ENCODE measurements at places on chromosomes 6 and 20.

GRCh38 chr6:128521282-128521632, 858 bp upstream of the PTPRK start:
- DNase-seq = no peak

DNA sequence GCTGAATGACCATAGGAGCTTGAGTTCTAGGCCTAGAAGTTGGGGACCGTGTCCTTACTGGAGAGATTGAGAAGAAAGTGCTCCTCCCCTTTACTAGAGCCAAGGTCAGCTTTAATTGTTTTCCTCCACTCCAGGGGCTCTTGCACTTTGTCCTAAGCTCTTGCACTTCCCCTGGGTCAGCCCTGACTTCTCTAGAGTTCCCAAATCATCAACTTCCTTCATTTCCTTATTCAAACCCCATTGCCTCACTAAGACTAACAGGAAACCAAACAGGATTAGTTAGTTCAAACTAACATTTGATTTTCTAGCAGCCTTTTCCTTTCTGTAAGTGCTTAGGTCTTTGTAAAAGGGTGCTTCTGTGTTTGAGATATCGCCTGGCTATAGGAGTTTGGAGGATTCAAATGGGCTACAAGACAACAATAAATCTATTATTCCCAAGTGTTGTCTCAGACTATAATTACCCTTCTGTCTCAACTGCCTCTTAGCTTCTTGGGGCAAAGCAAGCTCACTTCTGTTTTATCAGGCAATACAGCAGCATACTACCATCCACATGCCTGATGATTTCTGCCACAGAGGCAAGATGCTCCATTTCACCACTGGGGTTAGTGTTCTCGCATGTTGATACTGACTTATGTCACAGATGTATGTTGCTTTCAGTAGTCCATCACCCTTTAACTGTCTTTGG, 12.8 kb upstream of the DTNBP1 start:
- no peak for DNase-seq

DNA sequence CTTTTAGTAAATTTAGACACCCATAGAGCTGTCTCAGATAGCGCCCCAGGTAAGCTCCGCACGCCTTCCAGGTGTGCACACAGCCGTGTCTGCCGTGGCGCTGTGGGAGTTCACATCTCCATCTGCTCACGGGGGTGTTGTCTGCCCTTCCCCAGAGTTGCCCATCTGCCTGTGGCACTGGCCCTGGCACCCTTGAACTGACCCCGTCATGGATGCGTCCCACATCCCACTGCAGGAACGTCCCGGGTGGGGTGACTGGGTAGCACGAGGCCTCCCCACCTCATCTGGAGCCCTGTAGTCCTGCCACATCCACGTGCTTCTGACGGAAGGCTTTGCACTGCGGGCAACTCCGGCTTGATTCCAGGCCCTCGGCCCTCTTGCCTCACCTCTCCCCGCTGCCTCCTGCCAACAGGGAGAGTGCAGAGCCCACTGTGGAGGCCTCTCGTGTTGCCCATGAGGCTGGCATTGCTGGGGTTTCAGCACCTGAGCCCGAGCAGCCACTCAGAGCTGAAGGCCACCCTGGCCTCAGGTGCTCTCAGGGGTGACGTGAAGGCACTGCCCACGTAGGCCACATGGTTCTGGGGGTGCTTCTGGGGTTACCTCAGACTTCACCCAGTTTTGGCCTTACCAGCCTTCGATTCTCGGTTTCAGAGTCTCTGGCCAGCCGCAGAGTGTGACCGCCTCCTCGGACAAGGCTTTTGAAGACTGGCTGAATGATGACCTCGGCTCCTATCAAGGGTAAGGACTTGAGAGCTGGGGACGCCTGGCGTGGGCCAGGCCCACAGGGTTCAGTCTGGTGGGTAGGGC, 5.1 kb downstream of the ARFGAP1 start:
- DNase-seq = no peak

- DNase-seq = no peak
Measured at GRCh38 chr20:56582542-56582941, 46.6 kb upstream of the TFAP2C start.

GRCh38 chr20:61903575-61904340, 161.9 kb downstream of the TAF4 start:
- DNase-seq = no peak

GRCh38 chr6:13814176-13814937, at the start of gene MCUR1:
TSS of gene MCUR1 (minus strand) at chr6:13814557. CDS start at chr6:13814429, 128 bp downstream.
- DNase-seq = peak; percentile 36

DNA sequence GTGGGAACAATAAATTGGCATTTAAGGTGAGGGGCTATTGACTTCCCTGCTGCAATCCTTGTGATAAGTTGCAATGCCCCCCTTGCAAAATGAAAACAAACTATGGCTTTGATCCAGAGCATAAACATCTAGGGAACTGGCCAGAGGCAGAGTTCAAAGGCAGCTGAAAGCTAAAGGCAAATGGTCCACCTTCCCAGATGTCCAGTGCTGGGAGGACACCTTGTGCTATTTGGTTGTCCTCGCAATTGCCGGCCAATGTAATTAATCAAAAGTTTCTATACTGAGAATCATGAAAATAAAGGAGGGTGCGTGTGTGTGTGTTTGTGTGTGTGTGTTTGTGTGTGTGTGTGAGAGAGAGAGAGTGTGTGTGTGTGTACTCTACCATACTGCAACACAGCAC, 337.4 kb downstream of the CBLN4 start:
- no peak for DNase-seq

DNA sequence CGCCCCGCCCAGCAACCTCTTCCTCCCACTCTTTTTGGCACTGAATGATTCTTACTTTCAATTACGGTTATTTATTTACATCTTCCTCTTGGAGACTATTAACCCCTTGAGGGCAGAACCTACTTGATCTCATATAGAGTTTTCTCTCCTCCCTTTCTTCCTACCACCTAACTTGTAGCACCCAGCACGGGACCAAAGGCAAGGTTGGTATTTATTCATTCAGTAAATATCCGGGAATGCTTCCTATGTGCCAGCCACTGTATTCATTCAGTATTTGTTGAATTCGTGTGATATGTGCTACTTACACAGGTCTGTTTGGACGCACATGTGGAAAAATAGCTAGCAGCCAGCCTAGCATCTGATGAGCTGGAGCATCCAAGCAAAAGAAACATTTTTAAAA, 1.3 kb upstream of the CNKSR3 start:
- no peak for DNase-seq

- no peak for DNase-seq
Measured at GRCh38 chr20:25230166-25230831, 17.6 kb upstream of the PYGB start.

DNA sequence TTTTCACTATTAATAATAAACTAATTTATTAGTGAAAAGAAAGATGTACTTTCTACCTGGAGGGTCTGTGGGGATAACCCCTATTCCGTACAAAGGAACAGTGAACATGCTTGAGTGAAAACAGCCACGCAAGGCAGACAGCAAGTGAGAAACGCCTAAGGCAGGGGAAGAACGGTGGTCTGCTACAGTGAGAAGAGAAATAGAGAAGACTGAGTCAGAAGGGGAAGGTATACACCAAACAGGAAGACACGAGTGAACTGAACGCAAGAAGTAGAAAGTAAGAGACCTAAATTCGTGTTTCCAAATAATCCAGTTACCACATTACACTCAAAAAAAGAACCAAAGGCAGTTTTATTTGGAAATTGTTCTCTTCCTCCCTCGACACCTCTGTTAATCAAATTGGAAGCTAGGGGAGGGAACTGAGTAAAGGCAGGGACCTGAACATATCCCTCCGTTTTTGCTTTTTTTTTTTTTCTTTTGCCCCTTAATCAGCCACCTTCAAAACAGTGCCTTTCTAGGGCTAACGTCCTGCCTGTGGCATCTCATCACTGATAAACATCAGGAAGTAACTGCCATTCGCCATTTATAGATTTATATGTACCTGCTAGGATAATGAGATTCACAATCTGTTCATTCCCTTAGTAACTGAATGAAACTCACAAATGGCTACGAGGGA, 48.9 kb downstream of the ATXN1 start:
- no peak for DNase-seq

DNA sequence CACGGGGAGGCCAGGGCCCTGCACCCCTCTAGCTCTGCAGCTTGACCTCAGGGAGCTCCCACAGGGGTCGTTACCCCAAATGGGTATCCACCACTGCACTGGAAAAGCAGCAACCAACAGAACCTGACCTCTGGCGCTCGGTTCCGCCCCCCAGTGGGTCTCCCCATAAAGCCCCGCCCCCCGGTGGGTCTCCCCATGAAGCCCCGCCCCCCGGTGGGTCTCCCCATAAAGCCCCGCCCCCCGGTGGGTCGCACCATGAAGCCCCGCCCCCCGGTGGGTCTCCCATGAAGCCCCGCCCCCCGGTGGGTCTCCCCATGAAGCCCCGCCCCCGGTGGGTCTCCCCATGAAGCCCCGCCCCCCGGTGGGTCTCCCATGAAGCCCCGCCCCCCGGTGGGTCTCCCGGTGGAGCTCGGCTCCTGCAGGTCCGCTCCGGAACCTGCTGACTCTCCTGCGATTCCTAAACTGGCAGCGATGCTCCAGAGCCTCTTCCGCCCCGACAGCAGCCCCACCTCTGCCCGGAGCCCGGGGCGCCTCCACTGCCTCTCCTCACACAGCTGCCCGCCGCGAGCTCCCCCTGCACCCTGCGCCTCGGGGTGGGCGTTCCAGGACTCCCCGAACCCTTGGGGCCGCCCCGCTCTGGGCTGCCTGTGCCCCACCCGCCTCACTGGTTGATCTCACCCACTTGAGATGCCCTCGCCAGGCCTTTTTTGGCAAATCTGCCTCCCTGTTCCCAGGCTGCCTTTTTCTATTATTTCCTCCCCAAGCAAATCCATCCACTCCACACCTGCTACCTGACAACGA, 12.1 kb downstream of the SLC2A4RG start:
- DNase-seq = no peak

DNA sequence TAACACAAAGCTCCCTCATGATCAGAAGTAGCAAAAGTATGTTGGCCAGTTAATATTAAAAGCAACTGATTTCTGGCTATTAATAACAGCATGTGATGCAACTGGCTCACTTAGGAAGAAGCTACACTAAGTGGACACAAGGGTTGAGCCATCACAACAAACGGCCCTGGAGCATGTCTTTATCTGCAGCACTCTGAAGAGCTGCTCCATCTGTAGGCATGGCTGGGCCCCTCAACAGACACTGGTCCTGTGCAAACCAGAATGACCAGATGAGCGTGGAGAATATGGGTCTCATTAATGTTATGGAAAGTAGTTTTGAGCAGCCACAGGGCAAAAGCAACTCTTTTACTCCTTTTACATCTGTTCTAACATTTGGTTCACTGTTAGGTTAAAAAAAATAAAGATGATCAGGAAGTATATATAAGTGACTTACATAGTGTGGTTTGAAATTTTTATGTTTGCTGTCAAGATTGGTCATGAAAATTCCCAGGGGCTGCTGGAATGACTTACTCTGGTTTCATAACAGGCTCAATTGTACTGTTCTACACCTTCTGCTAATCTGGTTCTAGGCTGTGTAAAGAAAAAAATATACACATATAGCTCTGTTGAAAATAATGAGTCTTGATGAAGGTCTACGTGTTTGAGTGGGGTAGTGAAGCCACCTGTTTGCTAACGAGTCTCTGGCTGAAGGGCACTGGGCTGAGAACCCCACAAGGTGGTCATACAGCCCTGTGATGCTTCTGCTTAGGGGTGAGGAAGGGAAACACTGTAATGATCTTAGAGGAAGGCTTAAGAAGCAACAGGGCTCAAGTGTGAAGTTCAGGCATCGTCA, 58.1 kb downstream of the INSM1 start:
- no peak for DNase-seq

- DNase-seq = no peak
Measured at GRCh38 chr6:72218125-72218524, 331.8 kb downstream of the RIMS1 start.

DNA sequence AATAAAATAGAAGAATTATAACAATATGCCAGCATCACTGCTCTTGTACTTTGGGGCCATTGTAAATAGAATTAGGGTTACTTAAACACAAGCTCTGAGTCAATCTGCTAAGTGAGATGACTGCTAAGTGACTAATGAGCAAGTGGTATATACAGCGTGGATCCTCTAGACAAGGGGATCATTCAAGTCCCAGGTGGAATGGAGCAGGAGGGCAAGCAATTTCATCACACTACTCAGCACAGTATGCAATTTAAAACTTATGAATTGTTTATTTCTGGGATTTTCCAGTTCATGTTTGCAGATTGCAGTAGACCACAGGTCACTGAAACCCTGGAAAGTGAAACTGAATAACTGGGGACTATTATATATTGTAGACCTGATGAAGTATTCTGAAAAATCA, 235.3 kb downstream of the BTBD3 start:
- DNase-seq = no peak

GRCh38 chr20:51697096-51697826, 70.9 kb downstream of the ATP9A start:
- DNase-seq = no peak

- DNase-seq = no peak
Measured at GRCh38 chr20:63121749-63122405, 94.1 kb downstream of the YTHDF1 start.

- no peak for DNase-seq
Measured at GRCh38 chr20:3521852-3522740, 51.3 kb downstream of the ATRN start.

DNA sequence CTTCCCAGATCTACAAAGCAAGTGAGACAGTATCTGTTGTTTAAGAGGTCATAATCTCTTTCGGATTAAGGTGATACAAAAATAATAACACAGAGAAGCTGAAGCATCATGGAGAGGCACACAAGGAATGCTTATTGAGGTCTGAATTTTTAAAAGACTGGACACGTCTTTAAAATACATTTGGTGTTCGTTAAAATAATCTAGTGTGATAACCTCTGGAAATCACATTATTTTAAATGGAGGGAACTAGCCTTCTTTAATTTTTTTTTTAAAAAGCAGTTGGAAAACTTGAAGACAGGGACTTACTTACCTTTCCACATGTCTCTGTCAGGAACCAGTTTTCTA, 1.9 kb upstream of the LRRC1 start:
- DNase-seq = no peak

DNA sequence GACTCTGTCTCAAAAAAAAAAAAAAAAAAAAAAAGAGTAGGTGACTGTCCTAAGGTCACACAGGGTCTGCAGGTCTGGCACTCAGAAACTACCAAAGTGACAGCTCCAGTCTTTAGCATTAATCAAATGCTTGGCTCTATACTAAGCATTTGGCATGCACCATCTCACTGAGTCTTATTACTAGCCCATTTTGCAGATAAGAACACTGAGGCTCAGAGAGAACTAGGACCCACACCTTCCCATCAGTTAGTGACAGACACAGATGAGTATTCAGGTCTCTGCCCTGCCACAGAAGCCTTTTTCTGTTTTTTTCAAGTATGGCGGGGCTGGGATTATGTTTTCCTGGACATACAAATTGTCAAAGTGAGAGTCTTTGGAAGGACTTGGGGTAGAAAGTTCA, 23.1 kb upstream of the VSTM2L start:
- DNase-seq = no peak

GRCh38 chr20:24134930-24135329, 146.4 kb upstream of the GGTLC1 start:
- no peak for DNase-seq

Measured in NCI-H2081 treated with DMSO at 0.1 percent for 48 hours (cell line).